ENCODE measurements at places on chromosomes 3 and 15. TPM values are rescaled to one million over a fixed set of nuclear protein-coding genes. Genes with fewer than 3 reads are reported as not detected.

Gene CCR8
- not detected for polyA plus RNA-seq

Gene LEKR1
- 0.17 TPM for polyA plus RNA-seq

Gene HAPLN3
- 6.8 TPM for polyA plus RNA-seq

Gene PFKFB4
- 6.1 TPM for polyA plus RNA-seq

Gene XCR1
- not detected for polyA plus RNA-seq

Gene CD86
- polyA plus RNA-seq = not detected

Gene IL20RB
- 2.1 TPM for polyA plus RNA-seq

Gene PATL2
- 0.50 TPM for polyA plus RNA-seq

Gene TTC14
- 48.6 TPM for polyA plus RNA-seq

Gene PLA2G4E
- polyA plus RNA-seq = not detected

Gene SSUH2
- polyA plus RNA-seq = 0.12 TPM

Gene IMPG2
- polyA plus RNA-seq = 0.19 TPM

Gene TJP1
- polyA plus RNA-seq = 72.7 TPM

Gene ROPN1
- 0.29 TPM for polyA plus RNA-seq

Gene KLF15
- 0.53 TPM for polyA plus RNA-seq

Gene CPNE9
- polyA plus RNA-seq = not detected

Gene EFCAB12
- 0.19 TPM for polyA plus RNA-seq

Gene CELF6
- 0.10 TPM for polyA plus RNA-seq
